Activated CD4-positive, alpha-beta T cell treated with anti-CD3 and anti-CD28 coated beads, Interleukin-10, Interleukin-2, amounts not matched to agents 100 ng/mL and 50 ng/mL, durations not matched to agents 16 hours and 8 hours (primary cell): ENCODE measurements at places on chromosomes 16 and 17.
A peak's percentile ranks its signal among the peaks of the same experiment; 100 is the strongest.

DNA sequence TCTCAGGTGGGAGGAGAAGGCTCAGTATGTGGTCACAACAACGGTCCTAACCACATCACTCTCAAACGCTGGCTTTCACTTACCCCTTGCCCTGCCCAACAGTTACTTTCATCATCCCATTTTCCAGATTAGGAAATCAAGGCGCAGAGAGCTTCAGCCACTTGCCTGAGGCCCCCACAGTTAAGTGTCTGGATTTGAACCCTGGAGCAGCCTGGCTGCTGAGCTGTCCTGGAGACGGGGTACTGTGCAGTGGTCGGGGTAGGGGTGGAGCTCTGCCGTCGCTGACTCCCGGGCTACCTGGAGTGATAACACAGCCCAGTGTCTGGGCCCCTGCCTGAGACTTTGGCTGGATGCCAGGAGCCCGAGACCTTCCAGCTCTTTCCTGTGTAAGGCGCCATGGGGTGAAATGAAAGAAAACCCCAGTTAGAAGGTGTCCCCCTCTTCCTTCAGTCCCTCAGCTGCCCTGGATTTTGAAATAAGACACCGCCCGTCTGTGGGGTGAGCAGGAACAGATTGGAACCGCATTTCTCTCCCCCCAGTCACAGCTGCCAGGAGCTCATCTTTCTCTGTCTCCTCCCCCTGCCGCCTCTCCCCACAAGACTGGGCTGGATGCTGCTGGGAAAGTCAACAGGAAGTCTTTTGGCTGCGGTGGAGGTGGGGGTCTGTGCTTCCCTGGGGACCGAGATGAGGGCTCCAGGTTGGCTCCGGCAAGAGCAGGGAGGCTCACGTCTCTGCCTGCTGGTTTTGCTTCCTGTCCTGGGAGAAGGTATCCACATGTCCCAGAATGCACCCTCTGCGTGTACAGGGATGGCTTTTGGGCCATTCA is 280.2 kb downstream of the SEC14L1 start:
- DNase-seq = no peak

DNA sequence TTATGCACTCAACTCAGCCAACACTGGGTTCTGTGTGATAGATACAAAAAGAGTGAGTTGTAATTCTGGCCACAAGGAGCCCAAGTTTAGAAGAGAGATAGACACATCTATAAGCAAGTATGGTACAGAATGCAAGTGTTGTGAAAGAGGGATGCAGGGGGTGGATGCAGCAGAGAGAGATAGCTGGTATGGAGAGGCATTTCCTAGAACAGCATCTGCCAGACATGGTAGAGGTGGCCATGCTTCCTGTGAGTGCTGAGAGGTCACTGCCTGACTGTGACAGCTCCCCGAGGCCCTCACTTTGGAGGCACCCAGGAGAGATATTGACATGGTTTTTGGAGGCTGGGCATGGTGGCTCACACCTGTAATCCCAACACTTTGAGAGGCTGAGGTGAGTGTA is 2.0 kb upstream of the KRTAP16-1 start:
- no peak for DNase-seq

- DNase-seq = no peak
Measured at GRCh38 chr16:28532940-28533647, 5.7 kb downstream of the NUPR1 start.

GRCh38 chr17:43021741-43022512 is at the start of gene VAT1:
Gene VAT1, minus strand, starts transcription at chr17:43022385. Its CDS starts 63 bp downstream, at chr17:43022322.
- peak; percentile 61 for DNase-seq

DNA sequence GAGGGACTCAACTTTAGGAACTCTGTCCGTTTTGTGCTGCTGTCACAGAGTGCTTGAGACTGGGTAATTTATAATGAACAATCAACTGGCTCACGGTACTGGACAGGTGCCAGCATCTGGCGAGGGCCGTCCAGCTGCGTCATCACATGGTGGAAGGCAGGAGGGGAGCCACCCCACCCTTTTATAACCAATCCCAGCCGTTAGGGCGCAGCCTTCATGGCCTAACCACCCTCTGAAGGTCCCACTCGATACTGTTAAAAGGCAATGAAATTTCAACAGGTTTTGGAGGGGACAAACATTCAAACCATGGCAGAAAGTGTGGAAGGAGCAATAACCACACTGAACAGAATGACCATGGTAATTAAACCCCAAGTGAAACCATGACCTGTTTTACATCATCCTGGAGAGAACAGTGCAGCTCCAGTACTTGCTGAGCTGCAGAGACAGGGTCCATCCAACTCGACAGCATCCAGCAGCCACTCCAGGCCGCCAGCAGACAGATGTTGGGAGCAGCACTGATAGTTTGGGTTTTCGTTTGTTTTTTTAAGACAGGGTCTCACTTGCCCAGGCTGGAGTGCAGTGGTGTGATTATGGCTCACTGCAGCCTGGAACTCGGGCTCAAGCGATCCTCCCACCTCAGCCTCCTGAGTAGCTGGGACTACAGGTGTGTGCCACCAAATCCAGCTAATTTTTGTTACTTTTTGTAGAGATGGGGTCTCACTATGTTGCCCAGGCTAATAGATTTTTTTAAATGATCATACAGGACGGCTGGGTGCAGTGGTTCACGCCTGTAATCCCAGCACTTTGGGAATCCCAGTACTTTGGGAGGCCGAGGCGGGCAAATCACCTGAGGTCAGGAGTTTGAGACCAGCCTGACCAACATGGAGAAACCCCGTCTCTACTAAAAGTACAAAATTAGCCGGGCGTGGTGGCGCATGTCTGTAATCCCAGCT is 11.0 kb downstream of the CHMP6 start:
- DNase-seq = no peak

- no peak for DNase-seq
Measured at GRCh38 chr17:20206591-20206990, 197.4 kb downstream of the SPECC1 start.

GRCh38 chr17:8420041-8420934 is 15.4 kb upstream of the NDEL1 start:
- DNase-seq = no peak

DNA sequence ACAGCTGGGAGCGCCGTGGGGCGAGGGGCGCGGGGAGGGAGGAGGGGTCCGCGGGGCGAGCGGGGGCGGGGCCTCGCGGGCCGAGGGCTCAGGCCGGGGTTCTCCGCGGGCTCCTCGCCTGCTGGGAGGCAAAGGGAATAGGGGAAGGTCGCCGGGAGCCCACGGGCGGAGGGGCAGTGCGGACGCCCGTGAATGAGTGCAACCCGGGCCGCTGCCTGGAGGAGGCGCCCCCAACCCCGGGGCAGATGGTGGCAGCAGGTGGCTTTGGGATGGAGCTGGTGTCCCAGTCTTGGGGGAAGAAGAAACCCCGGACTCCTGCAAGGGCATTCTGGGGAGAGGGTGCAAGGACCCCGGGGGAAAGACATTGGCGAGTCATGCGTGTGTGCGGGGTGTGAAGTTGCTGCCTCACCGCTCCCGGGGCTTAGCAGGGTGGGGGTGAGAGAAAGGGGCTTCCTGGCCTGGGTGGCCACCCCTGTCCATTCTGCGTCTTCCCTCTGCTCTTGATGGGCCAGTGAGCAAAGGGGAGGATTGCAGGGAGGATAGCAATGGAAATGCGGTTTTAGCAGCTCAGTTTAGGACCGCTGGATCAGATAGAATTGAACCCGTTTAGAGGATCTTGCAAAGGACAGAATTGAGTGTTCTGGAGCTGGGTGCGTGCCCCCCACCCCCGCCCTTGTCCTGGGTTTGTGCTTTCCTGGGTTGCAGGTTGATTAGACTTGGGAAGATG is 526 bp downstream of the KIAA0513 start:
- peak; percentile 23 for DNase-seq
